ENCODE measurements at places on chromosomes 7 and 10.

GRCh38 chr7:102175423-102176170 is 111.1 kb upstream of the SH2B2 start:
- no peak for DNase-seq

DNA sequence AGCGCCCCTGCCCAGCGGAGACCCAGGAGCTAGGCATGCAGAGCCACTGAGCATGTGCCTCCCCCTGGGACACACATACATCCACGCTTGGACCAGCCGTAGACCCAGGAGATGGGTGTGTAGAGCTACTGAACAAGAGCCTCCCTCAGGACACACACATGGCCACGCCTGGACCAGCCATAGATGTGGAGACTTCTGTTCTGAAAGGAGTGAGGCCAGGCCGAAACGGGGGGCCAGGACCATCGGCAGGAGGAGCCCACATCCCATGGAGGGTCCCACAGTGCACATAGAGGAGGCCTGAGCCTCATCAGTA is 340.4 kb downstream of the TCERG1L start:
- no peak for DNase-seq

DNA sequence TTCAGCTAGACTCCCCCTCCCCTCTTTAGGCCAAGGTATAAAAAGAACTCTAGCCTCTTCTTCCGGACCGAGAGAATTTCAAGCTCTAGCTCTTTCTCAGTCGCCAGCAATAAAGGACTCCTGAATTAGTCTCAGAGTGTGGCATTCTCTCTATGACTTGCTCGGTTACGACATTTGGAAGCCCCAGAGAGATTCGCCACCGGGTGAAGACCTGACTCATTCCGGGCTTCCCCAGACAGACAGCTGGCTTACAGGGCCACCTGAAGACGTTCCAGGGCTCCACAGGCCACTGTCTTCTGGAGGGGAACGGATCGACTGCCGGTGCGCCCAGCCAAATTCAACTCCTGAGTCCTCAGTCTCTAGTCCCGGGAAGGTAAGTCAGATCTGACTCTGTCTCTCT is at the start of gene AKR1B15:
TSS of gene AKR1B15 (plus strand) at position 234 of the 400 bp plus-strand sequence. CDS start 15,510 bp downstream, outside the sequence.
- no peak for DNase-seq

GRCh38 chr7:114432061-114432460 is 17.4 kb downstream of the FOXP2 start:
- DNase-seq: no peak

GRCh38 chr7:74473116-74473515 is 19.4 kb downstream of the GTF2IRD1 start:
- DNase-seq: no peak

GRCh38 chr7:113217314-113217713 is 99.0 kb upstream of the SMIM30 start:
- DNase-seq: no peak

DNA sequence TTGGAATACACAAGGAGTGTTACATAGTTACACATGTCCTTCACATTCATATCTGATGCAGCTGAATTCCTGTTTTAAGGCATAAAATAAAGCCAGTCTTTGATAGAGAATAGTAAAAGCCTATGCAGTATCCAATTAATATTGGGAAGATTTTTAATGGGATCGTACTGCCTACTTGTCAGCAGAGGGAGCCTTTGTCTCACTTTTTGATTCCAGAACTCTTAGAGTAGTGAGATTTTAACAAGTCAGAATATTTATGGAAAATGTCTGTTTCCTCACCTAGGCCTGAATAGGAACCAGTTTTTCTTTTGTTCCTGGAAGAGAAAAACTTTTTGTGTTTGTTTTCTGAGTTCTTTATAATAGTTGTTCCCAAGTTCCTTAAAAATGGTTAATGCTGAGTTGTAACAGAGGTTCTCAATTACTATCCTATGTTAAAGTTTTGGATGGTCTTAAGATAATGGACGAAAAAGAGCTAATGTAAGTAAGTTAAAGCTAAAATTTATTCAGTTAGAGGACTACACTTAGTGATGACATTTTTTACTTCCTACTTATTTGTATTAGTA is 114.0 kb downstream of the BBS9 start:
- DNase-seq: no peak

DNA sequence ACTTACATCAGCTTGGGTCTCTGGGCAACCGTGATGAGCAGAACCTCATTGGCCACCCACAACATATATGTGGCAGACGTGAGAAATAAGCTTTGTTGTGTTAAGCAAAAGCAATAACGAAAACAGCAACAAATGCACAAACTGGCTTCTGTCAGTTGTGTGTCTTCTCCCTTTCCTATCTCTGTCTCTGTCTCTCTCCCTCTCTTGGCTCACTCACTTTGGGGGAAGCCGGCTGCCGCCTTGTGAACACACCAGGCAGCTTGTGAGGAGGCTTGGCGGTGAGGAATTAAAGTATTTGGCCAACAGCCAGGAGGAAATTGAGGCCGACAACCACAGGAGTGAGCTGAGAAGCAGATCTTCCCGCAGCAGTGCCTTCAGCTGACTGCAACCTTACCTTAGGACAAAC is 21.9 kb upstream of the CDCA7L start:
- DNase-seq: no peak

DNA sequence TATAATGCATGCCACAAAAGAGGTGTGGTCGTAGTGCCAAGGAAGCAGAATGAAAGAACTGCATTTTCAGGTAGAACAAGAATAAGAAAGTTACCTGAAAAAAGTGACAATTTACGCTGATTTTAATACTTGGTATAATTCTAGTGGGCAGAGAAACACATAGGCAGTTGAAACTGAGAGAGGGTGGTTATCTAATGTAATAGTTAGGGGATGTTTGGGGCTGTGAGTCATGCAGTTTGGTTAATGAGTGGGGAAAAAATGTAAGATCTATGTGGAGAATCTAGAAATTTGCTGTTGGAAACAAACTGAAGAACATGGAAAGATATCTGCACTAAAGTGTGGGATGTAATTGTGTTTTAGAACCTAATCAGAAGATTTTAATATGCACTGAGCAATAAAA is 33.7 kb downstream of the ZNF37A start:
- DNase-seq: no peak

DNA sequence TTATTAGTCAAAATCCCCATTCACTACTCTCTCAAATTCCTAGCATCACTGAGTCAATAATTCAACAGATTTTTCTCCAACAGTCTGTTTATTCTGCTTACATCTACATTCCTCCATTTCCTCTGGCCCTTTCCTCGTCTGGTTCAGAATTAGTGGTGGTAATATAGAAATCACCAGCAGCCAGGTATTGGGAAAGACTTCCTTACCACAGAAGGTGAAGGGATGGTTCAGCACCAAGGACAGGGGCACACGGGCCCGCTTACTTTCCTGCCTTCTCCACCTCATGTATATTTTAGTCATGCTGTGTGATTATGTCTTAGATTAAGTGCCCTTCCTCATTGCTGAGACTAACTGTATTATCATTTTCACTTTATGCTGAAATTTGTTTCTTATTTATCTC is 70.4 kb upstream of the APBB1IP start:
- peak; percentile 85 for DNase-seq

DNA sequence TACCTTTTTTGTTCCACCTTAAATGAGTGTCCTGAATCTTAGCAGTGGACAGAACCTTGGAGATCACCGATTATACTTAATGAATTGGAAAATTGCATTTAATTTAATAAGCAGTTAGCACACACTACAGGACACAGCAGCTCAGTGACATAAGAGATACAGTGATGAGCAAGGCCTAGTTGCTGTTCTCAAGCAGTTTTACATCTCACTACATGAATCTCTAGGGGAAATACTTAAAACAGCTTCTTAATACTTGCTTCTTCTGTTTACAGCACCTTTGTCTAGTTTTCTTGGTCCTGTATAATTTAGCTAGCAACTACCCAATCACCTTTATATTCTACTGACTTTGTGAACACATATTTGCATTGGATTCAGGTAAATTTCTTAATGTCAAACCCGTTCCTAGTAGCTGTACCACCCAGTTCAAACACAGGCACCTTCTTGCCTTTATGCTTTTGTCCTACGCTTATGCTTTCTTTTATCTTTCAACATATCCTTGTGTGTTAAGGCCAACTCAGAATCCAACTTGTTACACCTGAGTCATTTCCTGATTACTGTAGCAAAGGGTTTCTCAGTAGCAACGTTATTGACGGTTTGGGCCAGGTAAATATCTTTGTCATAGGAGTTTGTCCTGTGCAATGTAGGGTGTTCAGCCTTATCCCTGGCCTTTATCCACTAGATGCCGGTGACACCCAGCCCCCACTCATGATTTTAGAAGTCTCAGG is 1.8 kb downstream of the STAM start:
- no peak for DNase-seq

DNA sequence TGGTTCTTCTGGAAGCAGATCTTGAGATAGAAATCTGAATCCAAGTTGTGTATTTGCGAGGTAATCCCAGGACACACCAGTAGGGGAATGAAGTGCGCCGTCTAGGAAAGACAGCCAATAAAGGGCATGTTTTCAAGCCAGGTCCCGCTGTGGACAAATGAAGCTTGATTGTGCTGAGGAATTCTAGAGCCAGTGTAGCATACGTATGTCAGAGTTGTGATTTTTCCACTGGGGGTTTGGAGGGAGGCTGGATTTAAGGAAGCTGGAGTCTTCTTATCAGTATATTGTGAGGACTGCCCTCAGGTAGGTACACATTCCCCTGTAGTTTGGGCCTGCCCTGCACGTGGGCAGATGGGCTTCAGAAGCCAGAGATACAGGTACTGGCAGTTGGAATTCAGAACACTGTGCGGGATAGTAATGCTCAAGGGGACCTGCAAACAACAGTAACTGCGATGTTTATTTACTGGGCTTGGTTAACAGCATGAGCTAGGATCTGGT is 50.9 kb downstream of the GALNT11 start:
- DNase-seq: peak; percentile 52
